NCI-H1105 (cell line): ENCODE measurements at places on chromosomes 13 and 19.

DNA sequence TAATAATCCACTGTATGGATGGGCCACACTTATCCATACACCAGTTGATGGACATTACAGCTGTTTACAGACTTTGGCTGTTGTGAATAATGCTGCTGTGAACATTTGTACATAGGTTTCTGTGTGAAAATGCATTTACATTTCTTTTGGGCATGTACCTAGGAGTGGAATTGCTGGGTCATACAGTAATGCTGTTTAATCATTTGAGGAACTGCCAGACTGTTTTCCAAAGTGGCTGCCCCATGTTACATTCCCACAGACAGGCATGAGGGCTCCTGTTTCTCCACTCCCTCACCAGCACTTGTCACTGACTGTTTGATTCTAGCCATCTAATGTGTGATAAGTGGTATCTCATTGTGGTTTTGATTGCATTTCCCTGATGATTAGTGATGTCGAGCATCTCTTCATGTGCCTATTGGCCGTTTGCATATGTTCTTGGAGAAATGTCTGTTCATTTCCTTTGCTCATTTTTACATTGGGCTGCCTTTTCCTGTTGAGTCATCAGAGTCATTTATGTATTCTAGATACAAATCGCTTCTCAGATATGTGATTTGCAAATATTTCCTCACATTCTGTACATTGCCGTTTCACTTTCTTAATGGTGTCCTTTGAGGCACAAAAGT is 12.8 kb downstream of the TMEM255B start:
- DNase-seq = no peak

DNA sequence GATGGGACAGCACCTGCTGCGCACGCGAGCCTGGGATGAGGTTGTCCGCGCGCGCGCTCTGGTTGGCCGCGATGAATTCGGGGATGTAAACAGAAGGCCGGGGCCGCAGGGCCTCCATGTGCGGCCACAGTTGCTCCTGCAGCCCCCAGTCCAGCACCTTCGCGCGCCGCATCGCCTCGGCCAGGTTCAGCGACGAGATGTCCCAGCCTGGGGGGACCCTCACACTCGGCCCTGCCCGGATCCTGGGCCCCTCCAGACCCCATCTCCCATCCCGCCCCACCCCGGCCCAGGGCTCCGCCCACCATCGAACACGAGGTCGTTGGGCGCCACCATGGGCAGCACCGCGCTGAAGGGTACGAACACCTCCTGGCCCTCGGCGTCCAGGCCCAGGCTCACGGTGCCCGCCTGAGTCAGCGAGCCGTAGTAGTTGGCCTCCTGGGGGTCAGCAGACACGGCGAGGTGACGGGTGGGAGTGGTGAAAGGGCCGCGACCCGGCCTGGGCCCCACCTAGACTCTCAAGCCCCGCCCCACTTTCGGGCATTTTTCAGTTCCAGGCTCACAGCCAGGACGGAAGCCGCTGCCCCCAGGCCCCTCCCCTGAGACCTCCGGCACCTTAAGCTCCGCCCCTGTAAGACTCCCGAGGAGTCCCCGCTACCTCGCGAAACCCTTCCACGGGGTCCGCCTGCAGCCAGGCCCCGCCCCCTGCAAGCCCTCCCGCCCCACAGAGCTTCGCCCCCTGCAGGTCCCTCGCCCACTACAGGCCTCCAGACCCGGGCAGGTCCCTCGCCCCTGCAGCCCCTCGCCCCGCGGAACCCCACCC is 1.1 kb downstream of the ISYNA1 start:
- DNase-seq = peak; percentile 91

GRCh38 chr13:94065741-94066140 is 413.7 kb downstream of the DCT start:
- DNase-seq = no peak

- peak; percentile 95 for DNase-seq
Measured at GRCh38 chr19:12156223-12157058, at the start of gene ZNF625. TSS of gene ZNF625 (minus strand) at chr19:12156734. CDS start at chr19:12156558, 176 bp downstream.

- DNase-seq = no peak
Measured at GRCh38 chr13:107091428-107091827, 523.5 kb upstream of the ARGLU1 start.

DNA sequence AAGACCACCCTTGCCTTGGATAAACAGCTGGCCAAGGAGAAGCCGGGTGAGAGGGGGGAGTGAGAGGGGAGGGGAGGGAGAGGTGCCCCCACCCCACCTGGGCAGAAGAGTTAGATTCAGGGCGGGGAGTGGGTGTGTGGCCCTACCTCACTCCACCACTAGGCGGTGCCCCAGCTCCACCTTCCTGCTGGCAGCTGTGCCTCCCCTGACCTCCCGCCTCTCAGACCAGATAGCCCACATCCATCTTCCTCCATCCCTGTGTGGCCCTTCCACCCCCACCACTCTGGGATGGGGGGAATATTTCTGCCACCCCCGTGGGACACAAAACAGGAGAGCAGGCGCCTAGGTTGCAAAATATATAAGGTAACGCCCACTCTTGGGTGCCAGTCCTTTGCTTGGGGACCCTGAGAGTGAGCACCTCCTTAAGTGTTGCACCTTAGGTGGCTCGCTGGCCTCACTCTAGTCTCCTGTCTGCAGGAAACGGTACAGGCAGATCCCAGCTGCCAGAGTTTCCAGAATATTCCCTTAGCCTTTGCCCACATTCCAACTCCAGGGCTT is 13.8 kb upstream of the EHD2 start:
- no peak for DNase-seq
